HS-5 (cell line): ENCODE measurements at places on chromosomes 7 and 10.

GRCh38 chr7:97015279-97015678 lies 9.4 kb downstream of the DLX5 start:
- DNase-seq, result no peak

DNA sequence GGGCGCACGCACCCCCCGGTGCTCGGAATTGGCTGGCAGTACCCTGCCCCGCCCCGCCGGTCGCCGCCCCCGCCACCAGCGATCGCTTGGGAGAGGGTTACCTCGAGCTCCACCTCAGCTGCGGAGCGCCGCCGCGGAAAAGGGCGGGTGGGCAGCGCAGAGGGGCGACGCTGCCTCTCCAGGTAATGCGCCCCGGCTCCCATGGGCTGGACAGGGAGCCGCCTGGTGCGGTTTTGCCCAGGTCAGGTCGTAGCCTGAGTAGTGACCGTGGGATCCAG lies 1.3 kb downstream of the PFKFB3 start:
- no peak for DNase-seq

- DNase-seq, result no peak
These were observed 58.2 kb upstream of the PDGFA start for GRCh38 chr7:577741-578370.

GRCh38 chr7:150363872-150364271 lies 4.8 kb upstream of the REPIN1 start:
- DNase-seq, result no peak

DNA sequence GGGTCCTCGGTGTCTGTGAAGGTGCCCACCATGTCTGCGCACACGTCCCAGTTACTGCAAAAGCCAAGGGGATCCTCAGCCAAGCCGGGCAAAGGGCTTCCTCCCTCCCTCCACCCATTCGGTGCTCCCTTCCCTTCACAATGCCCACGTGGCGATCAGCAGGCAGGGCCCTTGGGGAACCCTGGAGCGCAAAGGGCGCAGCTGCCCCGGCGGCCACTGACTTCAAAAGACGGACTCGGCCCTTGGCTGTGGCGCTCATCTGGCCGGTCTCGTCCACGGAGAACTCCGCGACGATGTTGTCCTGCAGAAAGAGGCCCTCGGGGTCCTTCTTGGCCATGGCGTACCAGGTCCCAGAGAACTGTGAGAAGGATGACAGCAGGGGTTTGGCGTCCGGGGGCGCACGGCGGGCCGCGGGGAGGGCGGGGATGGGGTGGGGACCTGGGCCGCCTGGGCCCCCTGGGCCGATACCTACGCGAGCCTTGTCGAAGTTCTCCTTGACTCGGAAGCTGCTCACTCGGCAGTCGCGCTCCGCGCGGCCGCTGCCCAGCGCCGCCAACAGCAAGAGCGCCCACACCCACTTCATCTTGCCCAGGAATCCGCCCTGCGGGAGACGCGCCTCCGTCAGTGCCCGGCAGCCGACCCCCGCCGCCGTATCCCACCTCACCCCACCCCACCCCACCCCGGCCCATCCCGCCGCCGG lies 439 bp downstream of the RBP4 start:
- DNase-seq, result no peak

DNA sequence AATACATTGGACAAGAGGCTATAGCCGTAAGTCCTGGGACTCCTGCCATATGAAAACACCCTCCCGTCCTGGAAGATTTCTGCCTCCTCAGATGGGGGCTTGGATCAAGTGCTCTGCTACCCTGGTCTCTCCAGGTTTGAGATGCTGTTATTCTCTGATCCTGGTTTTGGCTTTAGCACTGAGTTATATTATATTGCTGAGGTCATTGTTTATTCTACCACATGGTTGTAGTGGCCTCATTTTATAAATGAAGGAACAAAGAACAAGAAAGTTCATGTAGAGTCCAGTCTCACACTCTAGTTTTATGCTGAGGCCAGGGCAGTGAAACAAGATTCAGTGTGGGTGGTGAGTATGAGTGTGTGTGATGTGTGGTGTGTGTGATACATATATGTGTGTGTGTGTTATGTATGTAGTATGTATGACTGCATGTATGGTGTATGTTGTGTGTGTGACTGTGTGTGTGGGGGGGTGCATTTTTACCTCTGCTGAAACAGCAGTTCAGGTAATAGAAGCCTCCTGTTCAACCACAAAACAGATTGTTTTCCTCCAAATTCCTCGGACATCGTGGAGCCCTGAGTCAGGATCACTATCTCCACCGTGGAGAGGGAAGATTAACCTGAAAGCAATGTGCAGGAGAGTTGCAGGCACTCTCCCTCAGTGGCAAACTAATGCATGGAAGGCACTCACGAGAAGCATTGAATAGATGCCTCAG lies 80.7 kb downstream of the C7orf25 start:
- no peak for DNase-seq
